Fibroblast of skin of left quadriceps (primary cell): ENCODE measurements at places on chromosomes 11 and 22.

- no peak for DNase-seq
These were observed 19.3 kb downstream of the POLR3H start for GRCh38 chr22:41524809-41525449.

GRCh38 chr22:29541845-29542244 lies 11.7 kb downstream of the THOC5 start:
- no peak for DNase-seq

- no peak for DNase-seq
These were observed 29.8 kb downstream of the JAM3 start for GRCh38 chr11:134098566-134099184.

DNA sequence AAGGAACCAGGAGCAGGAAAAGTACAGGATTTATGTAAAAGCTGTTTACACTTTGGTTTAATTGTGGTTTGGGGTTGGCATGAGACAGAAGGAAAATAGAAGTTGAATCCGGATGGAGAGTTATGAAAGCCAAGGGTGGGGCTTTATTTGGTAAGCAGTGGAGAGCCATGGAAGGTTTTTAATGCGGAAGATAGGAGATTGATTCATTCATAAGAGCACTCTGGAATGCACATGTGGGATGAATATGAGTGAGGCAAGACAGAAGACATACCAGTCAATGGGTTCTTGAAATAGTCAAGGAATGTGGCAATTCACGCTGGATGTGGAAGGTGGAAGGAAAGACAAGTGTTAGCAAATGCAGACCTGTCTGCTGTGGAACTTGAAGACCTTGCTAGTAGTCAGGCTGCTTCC lies 9.3 kb upstream of the GLB1L3 start:
- peak; percentile 72 for DNase-seq

GRCh38 chr22:36741204-36741793 lies 34.6 kb downstream of the IFT27 start:
- DNase-seq = no peak

GRCh38 chr11:68735125-68735524 lies 16.2 kb downstream of the TESMIN start:
- DNase-seq = no peak
